ENCODE measurements at places on chromosomes 1 and 21.

GRCh38 chr1:67376381-67376780, 53.8 kb downstream of the SERBP1 start:
- DNase-seq, result no peak

- DNase-seq, result no peak
These were observed 8.4 kb downstream of the SOX13 start for GRCh38 chr1:204081164-204081790.

DNA sequence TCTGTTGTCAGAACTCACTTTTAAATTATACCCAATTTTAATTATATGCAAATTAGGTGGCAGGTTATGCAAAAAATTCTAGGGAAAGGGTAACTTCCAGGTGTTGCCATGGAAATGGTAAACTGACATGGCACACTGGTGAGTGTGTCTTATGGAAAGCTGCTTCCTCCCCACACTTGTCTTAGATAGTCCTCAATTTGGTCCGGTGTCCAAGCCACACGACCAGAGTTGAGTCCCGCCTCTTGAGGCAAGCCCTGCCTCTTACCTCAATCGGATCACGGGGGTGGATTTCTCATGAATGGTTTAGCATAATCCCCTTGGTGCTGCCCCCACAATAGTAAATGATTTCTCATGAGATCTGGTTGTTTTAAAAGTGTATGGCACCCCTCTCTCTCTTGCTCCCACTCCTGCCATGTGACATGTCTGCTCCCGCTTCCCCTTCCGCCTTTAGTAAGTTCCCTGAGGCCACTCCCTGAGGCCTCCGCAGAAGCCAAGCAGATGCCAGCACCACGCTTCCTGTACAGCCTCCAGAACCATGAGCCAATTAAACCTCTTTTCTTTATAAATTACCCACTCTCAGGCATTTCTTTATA, 74.9 kb downstream of the MATN1 start:
- no peak for DNase-seq

DNA sequence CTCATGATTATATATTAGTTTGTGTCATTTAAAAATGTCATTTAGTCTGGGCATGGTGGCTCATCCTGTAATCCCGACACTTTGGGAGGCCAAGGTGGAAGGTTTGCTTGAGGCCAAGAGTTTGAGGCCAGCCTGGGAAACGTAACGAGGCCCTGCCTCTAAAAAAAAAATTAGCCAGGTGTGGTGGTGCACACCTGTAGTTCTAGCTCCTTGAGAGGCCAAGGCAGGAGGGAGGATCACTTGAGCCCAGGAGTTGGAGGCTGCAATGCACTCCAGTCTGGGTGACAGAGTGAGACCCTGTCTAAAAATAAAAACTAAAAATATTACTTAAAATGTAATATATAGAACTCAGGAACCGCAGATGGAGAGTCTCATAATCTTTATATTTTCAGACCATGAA, 34.6 kb downstream of the RUNX3 start:
- DNase-seq, result no peak

DNA sequence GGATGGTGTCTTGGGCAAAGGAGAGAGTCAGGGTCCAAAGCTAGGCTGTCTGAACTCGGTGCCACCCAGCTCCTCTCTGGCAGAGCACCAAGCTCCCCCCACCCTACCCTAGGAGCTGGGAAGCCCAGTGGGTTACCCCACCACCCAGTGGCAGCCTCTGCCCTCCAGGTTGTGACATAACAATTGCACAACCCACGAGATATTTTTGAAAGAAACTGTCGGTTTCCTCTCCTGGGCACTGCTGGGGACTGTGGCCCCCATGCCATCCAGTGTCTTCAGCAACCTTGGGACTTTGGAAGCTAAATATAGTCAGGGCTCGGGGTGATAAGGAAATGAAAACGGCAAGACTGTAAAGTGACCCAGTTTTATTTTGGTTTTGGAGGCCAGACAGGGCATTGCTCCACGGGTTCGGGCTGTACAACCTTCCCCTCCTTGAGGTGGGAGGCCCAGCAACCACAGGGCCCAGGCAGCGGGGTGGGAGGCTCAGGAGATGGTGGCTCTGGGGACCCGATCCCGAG, 1.4 kb downstream of the CITED4 start:
- DNase-seq, result no peak

DNA sequence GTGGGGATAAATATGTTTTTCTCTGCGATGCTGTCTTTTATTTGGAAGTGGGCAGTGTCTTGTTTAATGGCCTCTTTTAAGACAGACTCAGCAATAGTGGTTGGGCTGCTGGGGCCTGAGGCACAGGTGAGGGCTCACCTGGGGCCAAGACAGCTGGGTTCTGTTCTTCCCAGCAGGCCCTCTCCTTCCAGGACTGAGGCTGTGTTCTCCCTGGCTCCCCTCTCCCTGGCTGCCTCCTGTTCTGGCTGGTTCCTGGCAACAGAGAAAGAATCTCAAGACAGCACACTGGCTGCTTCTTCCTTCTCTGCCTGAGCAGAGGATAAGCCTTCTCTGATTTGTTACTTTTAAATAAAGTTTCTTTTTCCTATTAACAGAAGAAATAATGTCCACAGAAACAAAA, 7.4 kb upstream of the GRHL3 start:
- no peak for DNase-seq

GRCh38 chr1:205064301-205064700, 20.0 kb downstream of the TMEM81 start:
- DNase-seq, result no peak

GRCh38 chr1:11600836-11601235, 53.4 kb downstream of the FBXO2 start:
- no peak for DNase-seq

- DNase-seq, result no peak
These were observed 24.7 kb upstream of the HSD17B7 start for GRCh38 chr1:162765788-162766187.

DNA sequence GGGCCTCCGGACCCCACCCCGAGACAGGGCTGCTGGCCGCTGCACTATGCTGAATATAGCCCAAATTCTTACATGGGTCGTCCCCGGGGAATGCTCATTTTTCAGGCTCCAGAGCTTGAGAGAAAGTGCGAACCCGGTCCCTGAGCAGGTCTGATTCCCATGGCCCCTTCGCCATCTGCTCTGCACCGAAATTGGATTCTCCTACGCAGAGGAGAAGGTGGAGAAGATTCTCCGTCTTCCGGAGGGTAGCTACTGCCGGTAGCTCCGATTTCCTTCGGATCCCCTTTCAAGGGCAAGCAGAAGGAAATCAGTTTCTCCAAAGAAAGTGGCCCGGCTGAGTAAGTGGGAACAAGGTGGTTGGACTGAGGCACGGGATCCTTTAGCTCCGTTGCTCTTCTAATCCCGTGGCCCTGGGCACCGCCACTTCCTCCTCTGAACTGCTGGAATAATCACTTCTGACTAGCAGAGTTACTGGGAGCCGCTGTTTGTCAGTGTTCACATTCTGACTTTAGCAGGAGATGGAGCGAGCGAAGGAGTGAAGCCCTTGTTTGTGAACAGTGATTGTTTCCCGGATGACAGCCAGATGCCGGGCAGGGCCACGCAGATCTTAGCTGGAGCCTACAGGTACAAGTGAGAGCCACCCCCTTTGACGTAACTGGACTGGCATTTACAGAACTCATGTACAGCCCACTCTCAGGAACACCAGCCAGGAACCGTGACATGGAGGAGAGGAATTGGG, 1.1 kb upstream of the ZNF496 start:
- DNase-seq, result peak; percentile 27

DNA sequence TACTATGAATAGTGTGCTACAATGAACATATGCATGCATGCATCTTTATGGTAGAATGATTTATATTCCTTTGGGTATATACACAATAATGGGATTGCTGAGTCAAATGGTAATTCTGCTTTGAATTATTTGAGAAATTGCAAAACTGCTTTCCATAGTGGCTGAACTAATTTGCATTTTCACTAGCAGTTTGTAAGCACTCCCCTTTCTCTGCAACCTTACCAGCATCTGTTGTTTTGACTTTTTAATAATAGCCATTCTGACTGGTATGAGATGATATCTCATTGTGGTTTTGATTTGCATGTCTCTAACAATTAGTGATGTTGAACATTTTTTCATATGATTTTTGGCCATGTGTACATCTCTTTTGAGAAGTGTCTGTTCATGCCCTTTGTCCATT, 24.0 kb upstream of the DIRAS3 start:
- DNase-seq, result no peak

DNA sequence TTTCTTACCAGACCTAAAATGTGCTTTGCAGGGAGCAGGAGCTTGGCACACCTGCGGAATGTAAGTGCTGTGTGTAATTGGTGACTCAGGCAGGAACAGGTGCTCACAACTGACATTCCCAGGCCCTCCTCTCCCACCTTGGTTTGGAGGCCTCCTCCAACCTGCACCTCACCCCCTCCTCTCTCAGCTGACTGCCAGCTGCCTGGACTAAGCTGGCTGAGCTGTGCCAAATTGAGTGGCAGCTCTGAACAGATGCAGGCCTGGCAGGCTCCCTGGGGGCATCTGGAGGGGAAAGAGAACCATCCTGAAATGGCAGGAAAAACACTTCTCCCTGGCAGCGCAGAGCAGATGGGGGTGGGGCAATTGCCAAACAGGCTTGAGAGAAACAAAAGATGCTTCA, 91.7 kb upstream of the PGBD5 start:
- no peak for DNase-seq

- DNase-seq, result peak; percentile 65
These were observed 25.1 kb upstream of the TMEM222 start for GRCh38 chr1:27296773-27297291.

- DNase-seq, result peak; percentile 19
These were observed 10.0 kb upstream of the AGPAT3 start for GRCh38 chr21:43854773-43855633.

GRCh38 chr21:33289199-33289819, 23.1 kb downstream of the IL10RB start:
- peak; percentile 25 for DNase-seq

GRCh38 chr1:90593312-90593711, 123.8 kb downstream of the BARHL2 start:
- DNase-seq, result no peak

GRCh38 chr1:246730839-246731238, 6.6 kb downstream of the SCCPDH start:
- DNase-seq, result no peak

DNA sequence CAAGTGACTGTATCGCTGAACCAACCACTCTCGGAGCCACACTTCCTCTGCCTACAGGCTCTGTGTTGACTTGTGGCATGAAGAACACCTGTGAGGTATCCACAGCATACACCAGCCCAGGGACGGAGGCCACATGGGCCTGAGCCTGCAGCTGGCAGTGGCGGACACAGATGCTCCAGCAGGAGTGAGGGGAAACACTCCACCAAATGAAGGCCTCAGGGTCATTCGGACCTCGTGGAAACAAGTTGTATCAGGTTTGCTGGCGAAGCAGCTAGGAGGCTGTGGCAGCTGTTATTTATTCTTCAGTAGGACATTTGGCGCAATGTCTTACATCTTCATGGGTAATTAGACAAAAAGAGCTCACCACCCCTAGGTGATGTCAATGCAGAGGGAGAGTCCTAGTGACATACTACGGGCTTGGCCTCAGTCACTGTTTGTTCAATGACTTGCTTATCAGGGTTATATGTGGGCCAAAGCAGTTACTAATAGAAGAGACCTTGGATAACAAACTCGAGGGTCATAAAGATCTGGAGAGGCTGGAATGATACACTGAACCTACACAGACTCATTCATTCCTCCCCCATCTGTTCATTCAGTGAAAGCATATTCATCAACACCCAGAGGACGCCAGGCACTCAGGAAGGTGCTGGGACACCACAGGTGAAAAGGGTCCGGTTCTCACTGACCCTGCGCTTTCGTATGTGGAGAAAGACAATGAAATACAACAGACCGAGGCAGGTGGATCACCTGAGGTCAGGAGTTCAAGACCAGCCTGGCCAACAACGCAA, 11.6 kb upstream of the ETS2 start:
- no peak for DNase-seq

DNA sequence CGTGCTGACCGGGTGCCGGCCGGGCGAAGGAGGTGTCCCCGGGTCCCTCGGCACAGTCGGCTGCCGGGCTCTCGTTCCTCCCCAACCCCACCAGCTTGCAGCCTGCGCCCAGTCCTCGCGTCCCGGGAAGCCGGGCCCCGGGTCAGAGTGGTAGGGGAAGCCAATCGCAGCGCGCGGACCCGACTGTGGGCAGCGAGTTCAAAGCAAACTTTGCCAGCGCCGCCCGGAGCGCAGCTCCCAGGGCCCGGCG, 328 bp downstream of the MYCL start:
- DNase-seq, result no peak

DNA sequence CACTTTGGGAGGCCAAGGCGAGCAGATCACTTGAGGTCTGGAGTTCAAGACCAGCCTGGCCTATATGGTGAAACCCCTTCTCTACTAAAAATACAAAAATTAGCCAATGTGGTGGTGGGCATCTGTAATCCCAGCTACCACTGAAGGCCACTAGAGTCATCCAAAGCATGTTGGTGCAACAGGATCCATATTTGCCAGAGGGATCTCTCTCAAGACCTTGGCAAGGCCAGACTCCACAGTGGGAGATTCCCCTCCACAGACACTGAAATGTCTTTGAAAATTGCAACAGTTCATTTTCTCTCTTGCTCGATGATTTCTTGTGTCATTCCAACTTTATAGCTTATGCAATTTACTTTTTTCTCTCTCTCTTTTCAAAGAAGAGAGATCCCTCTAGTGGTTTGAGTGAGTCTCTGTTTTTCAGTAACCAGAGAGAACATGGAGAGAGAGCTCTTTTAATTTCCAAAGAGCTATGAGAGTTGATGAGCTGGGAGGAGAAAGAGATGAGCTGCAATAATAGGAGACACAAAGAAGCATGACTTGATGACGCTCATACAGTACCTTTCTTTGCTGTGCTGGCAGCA, 176.8 kb upstream of the USP25 start:
- peak; percentile 58 for DNase-seq

DNA sequence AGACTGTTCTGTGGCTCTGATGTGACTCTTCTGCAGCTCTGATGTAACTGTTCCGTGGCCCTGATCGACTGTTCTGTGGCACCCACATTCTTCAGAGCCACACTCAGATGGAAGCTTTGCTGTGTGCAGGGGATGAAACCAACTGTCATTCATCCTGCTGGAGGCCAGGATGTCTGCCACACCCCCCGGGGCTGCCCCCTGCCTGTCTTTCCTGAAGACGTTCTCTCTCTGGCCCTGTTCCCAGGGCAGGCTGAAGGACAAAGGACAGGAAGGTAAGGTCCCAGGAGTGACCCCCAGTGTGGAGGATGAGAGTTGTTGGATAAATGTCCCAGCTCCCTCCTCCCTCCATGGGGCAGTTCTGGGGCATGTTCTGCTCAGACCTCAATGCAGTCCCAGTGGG, 29.4 kb upstream of the UMODL1 start:
- no peak for DNase-seq

GRCh38 chr1:198590454-198590853, 48.4 kb upstream of the PTPRC start:
- no peak for DNase-seq

- DNase-seq, result peak; percentile 62
These were observed 35.7 kb upstream of the MTR start for GRCh38 chr1:236759252-236759859.
